ENCODE measurements at places on chromosomes 1 and 21.

GRCh38 chr1:59816318-59816878, 1.6 kb downstream of the HOOK1 start:
- DNase-seq = no peak

DNA sequence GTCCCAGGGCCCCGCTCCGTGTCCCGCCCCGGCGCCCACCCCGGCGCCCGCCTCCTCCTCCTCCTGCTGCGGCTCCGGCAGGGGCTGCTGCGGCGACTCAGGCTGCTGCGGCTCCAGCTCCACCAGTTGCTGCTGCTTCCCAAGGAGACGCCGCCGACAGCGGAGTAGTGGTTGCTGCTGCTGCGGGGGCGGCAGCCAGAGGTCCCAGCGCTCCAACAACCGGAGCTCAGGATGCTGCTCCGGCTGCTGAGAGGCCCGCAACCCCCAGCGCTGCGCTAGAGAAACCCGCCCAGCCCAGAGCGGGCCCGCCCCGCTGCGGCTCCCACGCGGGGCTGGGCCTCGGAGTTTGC, 1.1 kb downstream of the CRCT1 start:
- DNase-seq = no peak

DNA sequence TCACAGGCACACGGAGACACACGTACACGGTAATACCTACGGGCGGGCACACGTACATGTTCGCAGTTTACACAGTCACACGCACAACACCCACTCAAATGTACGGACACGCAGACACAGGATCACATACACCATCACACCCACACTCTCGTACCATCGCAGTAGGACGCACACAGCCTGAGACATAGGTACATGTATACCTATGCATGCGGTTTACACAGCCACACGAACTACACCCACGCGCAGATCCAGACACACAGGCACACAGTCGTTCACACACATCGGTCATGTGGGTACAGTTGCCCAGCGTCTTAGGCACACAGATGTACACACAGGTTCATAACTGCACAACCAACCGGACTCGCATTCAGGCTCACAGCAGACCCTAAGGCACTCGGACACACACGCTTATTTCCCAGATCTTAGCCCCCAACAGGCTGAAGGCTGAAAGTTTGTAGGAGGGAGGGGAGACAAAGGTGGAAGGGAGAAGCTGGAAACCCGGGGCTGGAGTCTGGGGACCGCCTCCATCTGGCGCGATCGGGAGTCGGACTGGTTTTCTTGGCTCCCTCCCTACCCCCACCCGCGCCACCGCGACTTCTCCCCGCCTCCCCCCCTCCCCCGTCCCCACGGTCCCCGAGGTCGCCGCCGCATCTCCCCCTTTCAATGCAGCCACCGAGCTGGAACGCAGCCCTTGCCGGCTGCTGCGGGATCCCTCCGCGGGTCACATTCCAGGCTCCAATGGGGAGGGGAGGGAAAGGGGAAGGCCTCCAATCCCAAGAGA, 51.9 kb upstream of the SYNC start:
- no peak for DNase-seq

DNA sequence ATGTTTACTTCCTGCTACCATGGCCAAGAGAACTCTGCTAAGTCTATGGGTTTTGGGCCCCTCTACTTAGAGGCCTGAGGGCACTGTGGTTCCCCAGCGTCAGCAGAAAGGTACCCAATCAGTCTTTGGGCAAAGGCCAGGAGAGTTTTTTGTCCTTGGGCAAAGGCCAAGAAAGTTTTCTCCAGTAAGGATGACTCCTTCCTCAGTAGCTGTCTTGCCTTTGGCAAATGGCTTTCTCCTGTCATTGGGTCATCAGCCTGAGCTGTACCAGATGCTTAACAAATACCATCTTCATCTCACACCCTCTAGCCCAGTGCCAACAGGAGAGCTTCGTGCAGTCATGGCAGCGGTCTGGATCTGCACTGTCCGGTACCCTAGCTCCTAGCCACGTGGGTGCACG, 199.3 kb upstream of the TMEM51 start:
- no peak for DNase-seq

GRCh38 chr1:232629250-232630046, 485 bp downstream of the SIPA1L2 start:
- DNase-seq = no peak

- no peak for DNase-seq
Observed at GRCh38 chr1:995665-996633, 3.9 kb downstream of the HES4 start.

DNA sequence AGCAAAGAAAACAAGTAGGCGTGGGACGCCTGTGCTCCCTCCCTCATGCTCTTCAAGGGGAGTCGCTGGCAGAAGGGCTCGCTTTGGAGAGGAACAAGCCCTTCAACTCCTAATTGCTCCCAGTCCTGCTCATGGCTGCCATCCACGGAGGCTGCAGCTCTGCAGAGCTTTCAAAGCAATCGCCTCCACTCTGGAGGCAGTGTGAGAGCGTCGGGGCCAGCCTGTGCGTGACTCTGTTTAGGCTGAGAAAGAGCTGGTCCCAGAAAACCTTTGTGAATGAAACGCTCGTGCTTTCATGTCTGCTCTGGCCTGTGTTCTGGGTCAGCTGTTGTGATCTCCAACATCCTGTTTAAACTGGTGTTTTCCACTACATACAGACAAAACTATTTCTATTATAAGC, 23.9 kb upstream of the RUNX1 start:
- DNase-seq = no peak

DNA sequence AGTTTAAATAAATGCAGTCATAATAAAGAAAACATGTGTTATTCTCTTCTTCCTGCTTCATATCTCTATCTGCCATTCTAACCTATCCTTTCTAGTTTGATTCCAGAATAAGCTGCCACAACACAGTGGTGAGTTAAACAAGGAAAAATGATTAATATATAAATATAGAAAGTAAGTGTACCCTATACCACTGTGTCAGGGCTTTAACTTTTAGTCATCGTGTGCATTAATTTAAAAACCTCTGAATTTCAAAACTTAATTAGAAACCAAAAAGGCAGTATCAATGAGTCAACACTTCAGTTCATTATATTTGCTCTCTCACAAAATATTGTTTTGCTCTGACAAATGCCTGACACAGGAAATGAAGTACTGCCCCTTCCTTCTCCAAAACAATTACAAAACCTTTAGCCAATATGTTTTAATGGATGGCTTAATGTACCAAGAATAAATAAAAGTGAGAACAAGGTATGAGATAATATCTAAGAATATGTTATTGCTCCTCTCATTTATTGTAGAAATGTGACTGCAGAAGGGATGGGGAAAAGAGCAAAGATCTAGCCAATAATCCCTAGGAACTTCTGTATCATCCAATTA, 634.8 kb downstream of the KCNT2 start:
- no peak for DNase-seq

- DNase-seq = no peak
Observed at GRCh38 chr1:44924835-44925464, 61.4 kb downstream of the EIF2B3 start.

- no peak for DNase-seq
Observed at GRCh38 chr1:23638786-23639241, 52.8 kb upstream of the RPL11 start.

DNA sequence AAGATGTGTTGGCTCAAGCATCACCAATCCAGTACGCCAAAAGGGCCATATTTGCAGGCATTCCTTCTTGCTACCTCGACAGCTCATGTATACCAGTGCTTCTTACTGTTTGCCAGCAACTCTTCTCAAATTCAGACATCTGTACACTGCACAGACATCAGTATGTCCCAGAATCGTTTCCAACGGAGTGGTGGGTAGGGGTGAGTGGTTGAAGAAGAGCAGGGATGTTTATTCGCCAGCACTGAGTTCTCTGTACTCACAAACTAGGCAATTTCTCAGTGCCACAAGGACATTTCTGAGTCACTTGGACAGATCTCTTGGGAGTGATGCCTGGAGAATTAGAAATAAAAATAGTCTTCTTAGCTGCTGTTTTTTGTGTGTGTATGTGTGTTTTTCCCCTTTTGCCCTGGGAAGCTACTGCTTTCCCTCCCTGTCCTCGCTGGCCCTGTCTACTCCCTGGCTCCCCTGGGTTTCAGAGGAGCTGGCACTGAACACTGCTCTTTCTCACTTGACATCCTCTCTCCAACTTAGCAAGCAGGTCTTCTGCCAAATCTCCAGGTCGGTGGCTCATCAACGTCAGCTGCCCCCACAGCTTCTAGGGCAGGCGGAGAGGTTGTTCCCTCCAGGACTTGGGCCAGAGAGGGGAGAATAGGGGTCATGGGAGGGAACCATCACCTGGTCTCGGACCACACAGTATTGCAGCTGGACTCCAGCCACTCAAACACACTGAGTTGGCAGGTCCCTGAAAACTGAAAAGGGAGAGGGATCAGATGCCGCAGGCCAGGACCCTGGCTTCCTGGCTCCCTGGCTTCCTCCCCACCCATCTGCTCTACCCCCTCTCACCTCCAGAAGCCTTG, 90.5 kb downstream of the NMNAT2 start:
- DNase-seq = no peak

GRCh38 chr1:48619539-48619938, 147.5 kb upstream of the SPATA6 start:
- no peak for DNase-seq

- DNase-seq = no peak
Observed at GRCh38 chr1:182149411-182149965, 88.0 kb upstream of the ZNF648 start.

GRCh38 chr1:36534711-36535412, 52.1 kb upstream of the CSF3R start:
- no peak for DNase-seq

- no peak for DNase-seq
Observed at GRCh38 chr1:19080721-19081120, 124.2 kb upstream of the IFFO2 start.

- DNase-seq = no peak
Observed at GRCh38 chr1:156539818-156540355, 32.5 kb downstream of the IQGAP3 start.

DNA sequence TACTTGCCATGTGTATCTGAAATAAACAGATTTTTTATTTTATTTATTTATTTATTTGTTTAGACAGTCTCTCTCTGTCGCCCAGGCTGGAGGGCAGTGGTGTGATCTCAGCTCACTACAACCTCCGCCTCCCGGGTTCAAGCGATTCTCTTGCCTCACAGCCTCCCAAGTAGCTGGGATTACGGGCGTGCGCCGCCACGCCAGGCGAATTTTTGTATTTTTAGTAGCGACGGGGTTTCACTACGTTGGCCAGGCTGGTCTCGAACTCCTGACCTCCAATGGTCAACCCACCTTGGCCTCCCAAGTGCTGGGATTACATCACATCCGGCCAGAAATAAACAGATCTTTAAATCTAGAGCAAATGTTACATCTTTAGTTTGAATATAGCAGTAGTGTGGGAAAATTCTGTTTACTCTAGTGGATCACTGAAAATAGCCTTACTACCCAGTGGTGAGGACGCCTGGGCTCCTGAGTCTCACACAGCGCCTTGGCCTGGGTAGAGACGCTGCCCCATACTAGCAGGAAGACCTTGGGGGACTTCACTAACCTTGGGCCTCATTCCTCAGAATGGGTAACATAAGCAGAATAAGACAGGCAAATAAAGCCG, 709 bp downstream of the GART start:
- no peak for DNase-seq

DNA sequence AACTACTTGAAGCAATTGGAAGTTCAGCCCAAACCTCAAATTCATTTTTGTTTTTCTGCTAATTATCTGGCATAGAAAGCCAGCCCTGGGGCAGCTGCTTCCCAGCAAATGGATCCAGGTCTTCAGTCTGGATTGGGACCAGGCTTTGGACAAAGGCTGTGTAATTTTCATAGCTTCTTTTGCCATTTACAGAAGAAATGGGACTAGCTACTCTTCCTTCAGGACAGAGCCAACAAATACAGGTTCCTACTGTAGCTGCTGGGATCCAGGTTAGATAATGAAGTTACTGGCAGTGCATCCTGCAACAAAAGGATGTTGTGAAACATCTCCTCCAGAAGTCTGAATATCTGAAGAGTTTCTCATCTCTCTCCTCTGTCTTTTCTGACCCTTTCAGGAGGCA, 171.5 kb upstream of the CAMK1G start:
- no peak for DNase-seq

GRCh38 chr1:204171751-204172178, 5.6 kb upstream of the REN start:
- no peak for DNase-seq

DNA sequence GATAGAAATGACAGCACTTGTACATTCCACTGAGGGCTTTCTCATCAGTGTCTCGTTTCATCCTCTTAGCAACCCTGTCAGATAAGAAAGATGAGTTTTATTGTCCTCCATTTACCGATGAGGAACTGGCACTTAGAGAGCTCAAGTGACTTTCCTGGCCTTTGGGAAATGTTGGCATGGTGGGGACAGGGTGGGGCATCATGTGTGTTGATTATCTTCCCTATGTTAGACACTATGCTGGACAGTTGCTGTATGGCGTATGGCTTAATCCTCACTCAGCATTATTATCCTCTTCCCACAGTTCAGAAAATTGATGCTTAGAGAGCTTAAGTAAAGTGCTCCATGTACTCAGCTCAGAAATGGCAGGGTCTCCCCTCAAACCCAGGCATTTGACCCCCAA, 163.2 kb downstream of the CAMTA1 start:
- no peak for DNase-seq

- no peak for DNase-seq
Observed at GRCh38 chr1:182447660-182448059, 2.3 kb upstream of the RGSL1 start.

- no peak for DNase-seq
Observed at GRCh38 chr1:243927381-243927780, 77.3 kb upstream of the AKT3 start.

DNA sequence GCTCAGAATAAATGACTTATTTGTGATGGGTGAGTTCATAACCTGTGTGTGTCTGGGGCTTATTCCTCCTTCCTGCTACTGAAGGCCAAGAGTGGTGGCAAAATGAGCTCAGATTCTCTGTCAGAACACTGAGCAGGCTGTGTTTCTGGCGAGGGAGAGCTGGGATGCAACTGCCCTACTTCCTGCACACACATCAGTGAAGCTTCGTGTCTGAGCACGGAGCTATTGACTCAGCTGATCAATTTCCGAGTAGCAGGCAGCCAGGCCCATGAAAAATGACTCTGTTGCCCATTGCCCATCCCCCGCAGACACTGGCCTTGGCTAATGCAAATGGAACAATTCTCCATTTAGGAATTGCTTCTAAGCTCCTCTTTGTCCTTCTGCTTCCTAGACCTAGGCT, 27.7 kb downstream of the TNR start:
- DNase-seq = no peak

GRCh38 chr1:220572416-220572815, 44.5 kb downstream of the MARK1 start:
- no peak for DNase-seq
